Urothelium cell line (cell line): ENCODE measurements at places on chromosomes 6 and 20.

DNA sequence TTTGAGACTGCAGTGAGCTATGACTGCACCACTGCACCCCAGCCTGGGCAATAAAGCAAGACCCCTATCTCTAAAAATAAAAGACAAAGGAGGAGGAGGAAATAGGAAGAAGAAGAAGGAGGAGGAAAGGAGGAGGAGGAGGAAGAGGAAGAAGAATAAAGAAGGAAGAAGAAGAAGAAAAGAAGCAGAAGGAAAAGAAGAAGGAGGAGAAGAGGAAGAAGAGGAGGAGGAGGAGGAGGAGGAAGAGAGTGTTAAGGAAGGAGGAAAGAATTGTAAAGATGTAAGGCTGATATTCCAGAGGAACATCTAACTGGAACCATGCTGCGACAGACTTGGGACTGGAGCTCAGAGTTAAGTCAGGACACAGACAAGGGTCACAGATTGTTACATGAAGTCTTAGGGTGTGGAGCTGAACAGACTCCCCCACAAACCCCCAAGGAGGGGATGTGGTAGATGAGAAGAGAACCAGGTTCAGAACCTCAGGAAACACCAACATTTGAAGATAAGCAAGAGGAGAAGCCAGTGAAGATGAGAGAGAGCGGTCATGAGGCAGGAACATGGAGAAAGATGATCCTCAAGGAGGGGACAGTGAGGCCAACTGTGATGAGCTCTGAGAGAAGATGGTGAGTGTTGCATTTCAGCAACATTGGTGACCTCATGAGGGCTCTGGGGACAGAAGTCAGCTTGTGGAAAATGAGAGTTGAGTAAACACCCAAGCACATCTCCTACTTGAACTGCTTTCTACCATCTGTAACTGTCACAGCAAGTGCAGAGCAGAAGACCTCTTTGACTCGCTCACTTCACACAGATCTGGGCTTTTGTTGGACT, 118.2 kb downstream of the CD164 start:
- DNase-seq = no peak

- DNase-seq = no peak
These were observed 9.7 kb downstream of the FAM217A start for GRCh38 chr6:4069199-4069598.

DNA sequence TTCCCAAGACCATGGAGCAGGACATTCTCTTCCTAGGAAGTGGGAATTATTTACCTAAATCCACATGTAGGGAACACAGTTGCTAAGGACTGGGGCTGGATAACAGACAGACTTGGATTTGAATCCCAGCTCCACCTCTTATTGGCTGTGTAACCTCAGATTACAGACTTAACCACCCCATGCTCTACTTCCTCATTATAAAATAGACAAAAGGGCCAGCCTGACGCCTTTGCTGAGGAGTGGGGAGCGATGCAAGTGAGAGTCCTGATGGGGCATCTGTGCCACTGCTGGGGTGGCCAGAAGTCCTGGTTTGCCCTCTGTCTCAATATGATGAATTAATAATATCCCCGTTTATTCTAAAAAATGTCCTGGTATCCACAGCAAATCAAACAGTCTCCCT, 46.8 kb downstream of the SPATA2 start:
- no peak for DNase-seq

DNA sequence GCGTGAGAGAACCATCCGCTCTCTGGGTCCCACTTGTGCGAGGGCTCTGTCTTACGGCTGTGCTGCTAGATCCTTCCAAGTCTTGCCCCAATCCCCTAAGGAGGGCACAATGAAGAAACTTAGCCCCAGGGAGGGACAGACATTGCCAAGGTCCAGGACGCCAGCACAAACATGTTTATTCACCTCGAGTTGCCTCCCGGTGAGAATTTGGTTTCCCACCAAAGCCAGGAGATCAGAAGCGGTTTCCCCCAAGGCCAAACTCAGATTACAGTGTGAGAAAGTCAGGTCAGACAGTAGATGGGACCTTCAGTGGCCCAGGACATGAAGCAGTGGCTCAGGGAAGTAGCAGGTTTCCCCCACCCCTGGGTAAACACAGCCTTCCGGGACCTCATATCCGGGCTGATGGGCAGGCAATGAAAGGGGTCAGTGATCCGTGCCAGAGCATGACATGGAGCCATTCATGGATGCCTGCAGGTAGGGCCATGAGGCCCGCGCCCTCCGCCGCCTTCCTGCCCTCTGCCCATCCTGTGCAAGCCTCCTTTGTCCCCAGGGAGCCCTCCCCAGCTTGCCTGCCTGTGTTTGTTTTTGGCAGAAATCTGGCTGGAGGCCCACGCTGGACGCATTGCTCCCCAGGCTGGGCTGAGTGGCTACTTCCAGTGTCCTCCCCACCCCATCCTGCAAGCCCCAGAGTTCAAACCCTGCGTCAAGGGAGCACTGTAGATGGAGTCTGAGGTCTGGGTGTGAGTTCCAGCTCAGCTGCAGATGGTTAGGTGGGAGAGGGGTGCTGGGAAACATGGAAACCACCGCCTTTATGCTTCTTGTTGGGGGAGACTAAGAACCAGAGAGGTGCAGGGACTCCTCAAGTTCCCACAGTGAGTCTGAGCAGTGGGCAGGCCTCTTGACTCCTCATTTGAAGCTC, 2.0 kb downstream of the BPIFB2 start:
- no peak for DNase-seq

DNA sequence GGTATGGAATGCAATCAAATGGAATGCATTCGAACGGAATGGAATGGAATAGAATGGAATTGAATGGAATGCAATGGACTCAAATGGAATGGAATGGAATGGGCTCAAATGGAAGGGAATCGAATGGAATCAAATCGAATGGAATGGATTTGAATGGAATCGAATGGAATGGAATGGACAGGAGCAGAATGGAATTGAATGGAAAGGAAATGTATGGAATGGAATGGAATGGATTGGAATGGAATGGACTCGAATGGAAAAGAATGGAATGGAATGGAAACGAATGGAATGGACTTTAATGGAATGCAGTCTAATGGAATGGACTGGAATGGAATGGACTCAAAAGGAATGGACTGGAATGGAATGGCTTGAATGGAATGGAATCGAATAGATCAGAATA, 18.3 kb upstream of the DEFB115 start:
- DNase-seq = no peak

DNA sequence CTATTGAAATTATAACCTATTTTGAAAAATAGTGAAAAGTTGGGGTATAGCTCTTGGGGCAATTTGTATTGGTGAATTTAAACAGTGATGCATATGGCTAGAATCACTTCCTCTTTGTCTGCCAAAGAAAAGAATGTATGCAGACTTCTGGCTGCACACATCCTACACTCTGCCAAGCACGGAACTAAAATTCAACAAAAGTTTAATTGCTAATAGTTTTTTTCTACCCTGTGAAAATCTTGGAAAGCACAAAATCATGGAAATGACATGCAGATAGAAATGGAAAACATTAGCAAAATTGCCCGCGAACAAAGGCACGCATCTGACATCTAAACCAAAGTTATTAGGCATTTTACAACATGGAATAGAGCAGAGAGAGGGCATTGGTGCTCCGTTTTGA, 106.4 kb upstream of the PDE10A start:
- no peak for DNase-seq
